ENCODE measurements at places on chromosomes 3 and 15.

DNA sequence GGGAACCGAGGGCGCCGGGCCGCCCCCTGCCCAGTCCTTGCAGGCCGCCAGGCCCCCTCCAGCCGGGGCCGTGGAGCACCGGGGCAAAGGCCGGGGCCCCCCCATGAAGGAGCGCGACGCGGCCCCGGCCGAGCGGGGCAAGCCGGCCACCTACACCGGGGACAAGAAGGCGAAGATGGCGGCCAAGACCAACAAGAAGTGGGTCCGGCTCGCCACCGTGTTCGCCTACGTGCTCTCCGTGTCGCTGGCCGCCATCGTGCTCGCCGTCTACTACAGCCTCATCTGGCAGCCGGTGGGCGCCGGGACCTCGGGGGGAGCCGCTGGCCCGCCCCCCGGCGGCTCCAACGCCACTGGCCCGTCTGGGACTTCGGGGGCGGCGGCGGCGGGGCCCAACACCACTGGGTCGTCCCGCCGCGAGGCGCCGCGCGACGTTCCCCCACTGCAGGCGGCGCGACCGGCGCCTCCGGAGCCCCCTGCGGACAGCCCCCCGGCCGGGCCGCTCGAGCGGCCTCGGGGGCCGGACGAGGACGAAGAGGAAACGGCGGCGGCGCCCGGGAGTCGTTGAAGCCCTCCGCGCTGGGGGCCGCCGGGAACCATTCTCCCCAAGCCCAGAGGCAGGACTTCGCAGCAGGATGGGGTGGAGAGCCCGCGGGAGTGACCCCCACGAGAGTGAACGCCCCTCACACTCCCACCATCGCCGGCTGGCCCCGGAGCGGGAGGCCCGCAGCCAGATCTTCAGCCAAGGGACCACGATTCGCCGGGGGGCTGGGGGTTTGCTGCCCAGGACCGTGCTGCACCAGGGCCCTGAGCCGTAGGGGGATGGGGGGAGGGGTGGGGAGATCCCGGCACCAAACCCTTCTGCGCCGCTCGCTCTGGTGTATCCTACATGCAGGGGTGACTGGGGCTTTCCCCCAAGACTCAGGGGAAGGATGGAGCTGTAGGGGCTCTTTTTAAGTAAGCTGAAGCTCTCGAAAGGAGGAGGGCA is 753 bp downstream of the INAFM2 start:
- no peak for DNase-seq

DNA sequence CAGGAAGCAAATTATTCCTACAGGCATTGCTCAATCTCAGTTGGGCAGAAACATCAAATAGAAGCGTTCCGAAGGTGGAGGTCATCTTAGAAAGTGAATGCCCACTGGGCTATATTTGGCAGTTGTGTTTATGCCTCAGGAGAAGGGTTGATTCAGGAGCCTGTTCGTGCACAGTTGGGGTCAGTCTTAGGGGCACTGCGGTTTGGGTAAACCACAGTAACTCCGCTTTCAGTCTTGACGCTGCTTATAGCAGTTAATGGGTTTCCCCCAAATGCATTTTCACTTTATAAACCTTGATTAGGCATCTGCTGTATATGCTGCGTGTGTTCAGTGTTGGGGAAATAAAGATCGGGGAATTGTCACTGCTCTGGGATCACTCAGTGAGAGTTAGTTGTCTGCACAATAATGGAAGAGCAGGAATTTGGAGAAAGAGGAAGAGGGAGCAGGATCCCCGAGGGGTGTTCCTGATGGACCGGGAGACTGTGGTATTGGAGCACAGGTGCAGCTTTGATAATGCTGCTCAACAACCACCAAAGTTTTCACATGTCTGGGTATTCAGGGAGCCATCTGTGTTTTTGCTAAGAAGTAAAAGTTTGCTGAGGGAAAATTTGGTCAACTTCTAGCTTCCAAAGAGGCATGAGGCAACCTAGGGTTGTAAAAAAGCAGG is 124.3 kb upstream of the EIF1B start:
- DNase-seq, result no peak

DNA sequence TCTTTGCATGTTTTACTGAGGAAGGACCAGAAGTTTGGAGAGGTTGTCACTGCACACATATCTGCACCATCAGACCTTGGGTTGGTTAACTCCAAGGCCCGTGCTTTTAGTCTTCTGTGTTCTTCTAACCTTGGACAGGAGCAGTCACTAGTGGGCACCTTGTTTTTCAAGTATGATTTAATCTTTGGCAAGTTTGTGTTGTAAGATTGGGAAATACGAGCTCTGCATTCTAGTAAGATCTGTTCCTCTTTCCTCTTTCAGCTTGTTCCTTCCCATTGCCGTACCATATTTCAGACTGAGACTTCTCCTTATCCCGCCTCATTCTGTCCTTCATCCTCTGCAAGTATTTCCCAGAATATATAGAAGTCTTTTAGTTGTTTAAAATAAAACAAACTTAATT is 5.1 kb downstream of the TMOD2 start:
- no peak for DNase-seq

GRCh38 chr15:60751985-60752952 is 273.3 kb upstream of the ICE2 start:
- no peak for DNase-seq

DNA sequence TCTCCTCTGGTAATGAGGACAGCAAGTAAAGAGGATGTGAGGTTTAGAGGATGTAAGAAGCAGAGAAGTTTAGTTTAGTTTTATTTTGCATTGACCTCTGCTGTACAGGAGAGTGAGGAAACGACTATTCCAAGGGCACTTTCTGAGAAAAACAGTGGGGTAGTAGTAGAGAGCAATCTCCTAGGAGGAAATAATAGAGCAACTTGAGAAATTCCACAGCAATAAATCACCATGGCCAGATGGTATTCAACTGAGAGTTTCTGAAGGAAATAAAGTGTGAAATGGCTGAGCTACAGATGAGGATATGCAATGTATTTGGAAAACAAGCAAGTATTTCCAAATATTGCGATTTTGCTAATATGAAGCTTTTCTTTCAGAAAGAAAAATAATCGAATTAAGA is 118.9 kb downstream of the DPH6 start:
- DNase-seq, result peak; percentile 34

DNA sequence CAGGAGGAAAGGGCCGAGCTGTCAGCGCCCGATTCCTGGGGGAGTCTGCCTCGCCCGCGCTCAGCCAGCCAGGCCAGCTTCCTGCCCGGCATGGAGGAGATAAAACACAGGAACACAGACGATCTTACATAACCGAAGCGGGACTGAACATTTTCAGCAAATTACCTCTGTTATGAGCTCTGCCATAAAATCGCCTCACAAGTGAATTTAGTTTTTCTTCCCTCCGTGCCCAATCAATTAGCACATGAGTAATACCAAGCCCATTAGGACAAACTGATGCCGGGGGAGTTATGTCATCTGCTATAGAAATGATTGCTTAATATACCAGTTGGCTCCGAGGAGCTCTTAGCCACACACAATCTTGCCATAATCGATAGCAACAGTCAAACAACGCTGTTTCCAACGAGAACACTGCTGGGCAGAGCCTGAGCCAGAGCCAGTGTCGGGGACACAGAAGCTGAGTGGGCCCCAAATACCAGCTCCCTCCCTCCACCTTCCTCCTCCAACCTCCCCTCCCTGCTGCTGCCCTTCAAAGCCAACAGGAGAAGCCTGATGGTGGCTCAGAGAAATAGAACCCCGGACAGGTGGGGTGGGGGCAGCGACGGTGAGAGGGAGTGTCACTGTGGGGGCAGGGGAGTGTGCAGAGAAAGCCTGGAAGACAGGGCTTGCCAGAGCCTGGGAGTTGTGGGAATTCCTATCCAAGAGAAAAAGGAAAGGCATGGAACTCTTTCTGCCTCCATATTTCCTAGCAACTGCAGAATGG is 279.4 kb upstream of the TLE3 start:
- peak; percentile 72 for DNase-seq

DNA sequence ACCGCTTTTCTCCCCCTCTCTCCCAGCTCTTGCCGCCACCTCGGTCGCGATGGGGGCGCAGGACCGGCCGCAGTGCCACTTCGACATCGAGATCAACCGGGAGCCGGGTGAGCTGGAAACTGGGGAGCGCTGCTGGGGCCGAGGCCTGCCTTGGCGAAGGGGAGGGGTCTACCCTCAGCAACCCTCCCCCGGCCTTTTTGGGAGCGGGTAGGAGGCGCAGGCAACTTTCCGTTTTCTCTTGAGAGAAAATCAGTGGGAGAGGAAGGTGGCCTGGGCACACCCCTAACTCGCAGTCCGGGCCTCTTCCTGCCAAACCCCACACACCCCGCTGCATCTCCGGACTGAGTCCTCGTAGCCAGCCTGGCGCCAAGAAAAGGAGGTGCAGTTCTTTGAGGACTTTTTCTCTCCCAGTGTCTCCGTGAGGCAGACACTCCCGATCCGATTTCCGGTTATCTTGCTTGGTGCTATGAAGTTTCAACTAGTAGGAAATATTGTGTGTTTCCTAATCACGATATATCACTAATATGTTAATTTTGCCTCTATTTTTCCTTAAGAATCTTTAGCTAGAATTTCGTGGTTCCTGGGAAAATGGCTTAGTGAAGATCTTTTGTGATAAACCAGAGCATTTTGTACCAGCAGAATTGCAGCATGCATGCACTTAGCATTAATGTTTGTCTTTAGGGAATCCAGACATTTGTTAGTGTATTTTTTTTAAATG is 631 bp downstream of the NKTR start:
- DNase-seq, result peak; percentile 69

DNA sequence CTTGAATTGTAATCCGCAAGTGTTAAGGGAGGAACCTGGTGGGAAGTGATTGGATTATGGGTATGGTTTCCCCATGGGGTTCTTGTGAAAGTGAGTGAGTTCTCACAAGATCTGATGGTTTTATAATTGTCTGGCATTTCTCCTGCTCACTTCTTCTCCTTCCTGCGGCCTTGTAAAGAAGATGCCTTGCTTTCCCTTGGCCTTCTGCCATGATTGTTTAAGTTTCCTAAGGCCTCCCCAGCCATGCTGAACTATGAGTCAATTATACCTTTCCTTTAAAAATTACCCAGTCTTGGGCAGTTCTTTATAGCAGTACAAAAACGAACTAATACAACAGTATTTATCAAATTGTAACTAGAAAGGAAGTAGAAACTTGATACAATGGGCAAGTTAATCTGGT is 31.9 kb downstream of the IFT57 start:
- no peak for DNase-seq
